ENCODE measurements at places on chromosomes 13 and 19.

GRCh38 chr19:4374498-4375163 lies 25.7 kb downstream of the SH3GL1 start:
- no peak for DNase-seq

GRCh38 chr13:21637296-21637695 lies 33.3 kb upstream of the MICU2 start:
- no peak for DNase-seq

DNA sequence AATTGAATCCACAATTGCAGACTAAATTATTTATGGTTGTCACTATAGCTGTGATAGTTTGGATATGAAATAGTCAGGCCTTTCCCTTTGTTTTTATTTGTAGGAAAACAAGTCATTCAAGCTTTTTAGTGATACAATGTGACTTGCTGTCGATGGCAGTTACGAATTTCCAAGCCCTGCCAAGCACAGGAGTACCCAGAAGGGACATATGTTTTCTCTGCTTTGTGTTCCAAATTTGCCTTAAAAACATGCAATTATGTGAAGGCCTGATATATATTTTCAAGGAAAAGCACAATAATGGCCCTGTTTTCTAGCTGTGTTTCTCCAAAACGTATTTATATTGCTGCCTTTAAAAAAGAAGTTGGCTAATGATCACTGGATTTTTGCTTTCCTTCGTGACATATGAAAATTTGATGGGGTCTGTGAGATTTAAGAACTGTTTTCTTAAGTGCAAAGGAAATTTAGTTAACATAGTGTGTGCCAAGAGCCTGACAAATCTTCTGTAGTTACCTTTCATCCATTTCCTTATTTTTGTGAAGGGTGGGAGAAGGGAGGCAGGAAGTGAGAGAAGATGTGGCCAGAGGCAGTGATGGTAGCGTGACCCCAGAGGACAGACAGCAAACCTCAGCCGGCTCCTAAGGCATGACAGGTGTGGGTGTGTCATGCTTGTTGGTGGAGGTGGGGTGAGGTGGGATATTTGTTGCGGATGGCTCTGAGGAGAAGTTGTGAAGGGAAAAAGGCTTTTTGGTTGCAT lies 79.6 kb downstream of the TEX26 start:
- no peak for DNase-seq

DNA sequence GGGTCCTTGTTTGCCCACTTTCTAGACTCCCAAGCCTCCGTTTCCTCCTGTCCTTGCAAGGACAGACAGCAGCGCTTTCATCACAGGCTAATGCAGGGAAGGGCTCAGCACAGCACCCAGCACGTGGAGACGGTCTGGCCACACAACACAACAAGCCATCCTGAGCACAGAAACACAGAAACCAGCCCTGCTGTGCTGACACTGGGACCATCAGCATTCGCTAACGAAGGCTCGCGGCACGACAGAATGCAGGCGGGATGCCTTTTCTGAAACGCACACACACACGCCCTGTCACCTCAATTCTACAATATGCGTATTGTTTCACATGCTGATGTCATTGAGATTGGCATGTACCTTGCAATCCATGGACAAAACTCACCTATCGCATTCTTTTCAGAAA lies 12.9 kb downstream of the AKT2 start:
- no peak for DNase-seq

DNA sequence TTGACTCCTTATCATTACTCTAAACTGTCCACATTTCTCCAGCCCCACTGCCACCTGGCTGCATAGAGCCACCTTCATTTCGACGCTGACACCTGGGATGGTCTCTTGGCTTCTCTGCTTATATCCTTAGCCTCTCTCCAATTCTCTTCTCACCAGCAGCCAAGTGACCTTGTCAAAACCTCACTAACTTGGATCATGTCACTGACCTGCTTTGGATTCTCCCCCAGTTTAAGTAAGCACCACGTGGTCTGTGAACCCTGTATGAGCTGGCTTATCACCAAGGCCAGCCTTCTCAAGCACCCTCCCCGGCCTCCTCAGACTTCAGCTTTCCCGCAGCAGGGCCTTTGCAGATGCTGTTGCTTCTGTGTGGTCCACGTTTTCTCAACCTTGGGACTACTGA lies 12.3 kb upstream of the GGACT start:
- no peak for DNase-seq

DNA sequence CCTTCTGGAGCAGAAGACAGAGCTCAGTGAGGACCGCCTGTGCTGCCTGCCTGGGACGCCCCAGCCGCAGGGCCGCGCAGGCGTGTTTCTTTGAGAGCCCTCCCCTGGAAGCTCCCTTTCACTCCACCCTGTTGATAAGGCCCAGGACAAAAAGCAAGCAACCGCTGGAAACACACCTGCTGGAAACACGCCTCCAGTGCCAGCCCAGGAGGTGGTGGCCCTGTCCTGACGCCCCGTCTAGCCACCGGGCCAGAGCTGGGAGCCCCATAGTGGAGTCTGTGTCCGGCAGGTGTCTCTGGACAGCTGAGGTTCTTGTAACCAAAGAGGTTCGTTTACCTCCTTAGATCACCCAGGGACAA lies 173.8 kb downstream of the KATNAL1 start:
- no peak for DNase-seq

GRCh38 chr13:30978981-30979956 lies 46.8 kb downstream of the TEX26 start:
- DNase-seq: peak; percentile 11

GRCh38 chr13:109345433-109345941 lies 440.9 kb downstream of the IRS2 start:
- DNase-seq: no peak

GRCh38 chr13:33079960-33080359 lies 63.7 kb downstream of the KL start:
- no peak for DNase-seq

DNA sequence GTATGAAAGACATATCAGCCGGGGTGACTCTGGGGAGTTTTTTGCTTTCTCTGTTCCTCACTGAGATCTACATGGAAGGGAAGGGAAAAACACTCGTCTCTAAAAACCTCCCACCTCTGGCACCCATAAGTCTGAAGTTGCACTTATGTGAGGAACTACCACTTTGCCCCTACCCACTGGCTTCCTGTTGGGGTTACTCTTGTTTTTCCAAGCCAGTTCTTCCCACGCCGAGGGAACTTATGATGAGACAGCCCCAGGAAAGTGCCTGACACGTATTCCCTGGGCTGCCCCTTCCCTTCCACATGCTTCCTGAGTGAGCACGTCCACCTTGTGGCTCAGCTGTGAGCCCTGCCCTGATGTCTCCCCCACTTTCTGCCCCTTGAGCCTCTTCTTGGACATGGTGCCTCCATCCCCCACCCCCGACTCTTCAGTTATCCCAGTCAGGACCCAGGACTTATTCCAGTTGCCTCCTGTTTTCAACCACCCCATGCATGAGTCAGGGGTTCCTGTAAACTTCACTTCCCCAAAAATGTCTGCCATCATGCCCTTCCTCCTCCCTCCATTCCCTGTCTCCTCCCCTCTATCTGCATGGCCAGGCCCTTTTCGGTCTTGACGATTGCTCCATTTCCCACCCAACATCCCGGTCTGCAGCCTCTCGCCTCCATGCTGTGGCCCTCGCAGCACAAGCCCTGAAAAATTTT lies 5.1 kb upstream of the SIGLEC7 start:
- no peak for DNase-seq

- no peak for DNase-seq
Measured at GRCh38 chr13:41645331-41645730, 188.0 kb downstream of the RGCC start.

GRCh38 chr13:101447852-101448251 lies 4.6 kb upstream of the ITGBL1 start:
- no peak for DNase-seq

DNA sequence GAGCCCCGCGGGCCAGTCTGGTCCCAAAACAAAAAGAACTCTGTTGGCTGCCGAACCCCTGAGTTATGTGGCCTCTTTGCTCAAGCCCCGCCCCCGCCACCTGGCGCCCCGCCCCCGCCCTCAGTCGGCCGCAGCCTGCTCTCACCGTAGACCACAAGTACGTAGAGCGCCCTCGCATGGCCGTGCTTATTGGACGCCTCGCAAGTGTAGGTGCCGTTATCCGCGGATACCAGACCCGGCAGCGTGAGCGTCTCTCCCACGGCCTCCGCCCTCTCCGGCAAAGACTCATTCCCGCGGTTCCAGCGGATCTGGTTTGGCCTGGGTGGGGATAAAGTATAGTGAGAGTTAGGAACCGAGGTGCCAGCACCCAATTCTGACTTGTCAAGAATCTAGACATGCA lies 5.5 kb upstream of the ZNF428 start:
- no peak for DNase-seq

DNA sequence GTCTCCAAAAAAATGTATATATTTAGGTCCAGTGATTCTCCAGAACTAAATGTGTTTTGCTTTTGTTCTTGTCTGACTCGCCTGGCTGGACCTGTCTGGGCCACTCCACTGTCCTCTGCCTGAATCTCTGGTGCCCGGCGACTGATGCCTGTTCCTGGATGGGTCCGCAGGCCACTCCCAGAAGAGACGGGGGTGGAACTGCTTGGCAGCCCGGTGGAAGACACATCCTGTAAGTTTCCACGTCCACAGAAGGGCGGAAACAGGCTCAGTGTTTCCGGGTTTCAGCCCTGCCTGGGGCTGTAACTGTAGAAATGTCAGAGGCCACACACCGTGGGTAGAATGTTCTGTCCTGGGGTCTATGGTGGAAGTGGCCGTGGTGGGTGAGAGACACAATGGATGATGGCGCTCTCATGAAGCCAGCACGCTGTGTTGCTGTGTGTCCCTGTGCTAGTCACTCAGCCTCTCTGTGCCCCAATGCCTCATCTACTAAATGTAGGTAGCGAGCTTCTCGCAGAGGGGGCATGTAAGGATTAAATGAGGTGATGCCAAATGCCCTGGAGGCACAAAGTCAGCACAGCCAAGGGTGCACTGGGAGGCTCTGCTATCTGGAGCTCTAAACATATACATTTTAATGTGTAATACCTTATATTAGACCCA lies 22.0 kb downstream of the ATCAY start:
- no peak for DNase-seq

- DNase-seq: no peak
Measured at GRCh38 chr19:52592301-52592700, 22.2 kb downstream of the ZNF701 start.

DNA sequence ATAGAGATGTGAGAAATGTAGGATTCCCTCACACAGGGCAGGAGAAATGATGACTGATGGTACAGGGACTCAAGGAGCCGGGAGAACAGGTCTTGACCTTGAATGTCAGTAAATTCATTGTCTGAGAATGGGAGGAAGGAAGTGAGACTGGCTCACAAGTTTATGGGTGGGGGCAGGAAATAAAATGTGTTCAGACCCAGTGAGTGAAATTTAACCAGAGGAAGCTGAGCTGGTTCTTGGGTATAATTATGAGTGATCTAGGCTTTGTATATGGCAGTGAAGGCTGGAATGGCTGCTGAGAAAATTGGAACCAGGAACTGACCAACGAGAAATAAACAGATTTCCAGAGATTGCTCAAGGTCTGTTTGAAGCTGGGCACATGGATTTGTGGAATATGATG lies 6.3 kb upstream of the IGSF23 start:
- DNase-seq: no peak

DNA sequence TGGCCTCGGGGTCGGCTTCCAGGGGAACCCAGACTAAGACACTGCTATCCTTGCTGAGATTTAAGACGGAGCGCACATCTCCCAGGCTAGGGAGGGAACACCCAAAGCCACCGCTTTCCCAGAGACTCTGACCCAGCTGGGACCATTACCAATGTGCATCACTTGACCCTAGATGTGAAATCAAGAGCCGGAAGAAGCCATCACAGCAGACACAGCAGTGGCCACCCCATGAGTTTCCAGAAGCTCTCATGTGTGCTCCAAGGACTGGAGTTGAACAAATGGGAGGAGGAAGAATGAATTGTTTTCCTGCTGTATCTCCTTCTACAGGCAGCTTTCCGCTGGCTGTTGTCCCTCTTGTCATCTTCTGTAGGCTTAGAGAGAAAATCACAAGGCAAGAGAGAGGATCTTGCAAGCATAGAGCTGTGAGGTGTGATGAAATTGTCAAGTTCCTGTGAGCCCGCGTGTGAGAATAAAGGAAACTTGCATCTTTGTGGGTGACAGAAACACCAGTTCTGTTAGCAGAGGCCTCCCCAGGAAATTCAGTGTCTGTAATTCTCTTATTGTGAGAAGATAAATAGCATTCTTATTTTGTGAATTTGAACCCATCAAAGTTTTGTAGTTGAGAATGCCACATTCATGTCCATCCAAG lies 711.8 kb downstream of the UQCRFS1 start:
- no peak for DNase-seq

GRCh38 chr13:31073859-31074718 lies 87.6 kb downstream of the HSPH1 start:
- no peak for DNase-seq

DNA sequence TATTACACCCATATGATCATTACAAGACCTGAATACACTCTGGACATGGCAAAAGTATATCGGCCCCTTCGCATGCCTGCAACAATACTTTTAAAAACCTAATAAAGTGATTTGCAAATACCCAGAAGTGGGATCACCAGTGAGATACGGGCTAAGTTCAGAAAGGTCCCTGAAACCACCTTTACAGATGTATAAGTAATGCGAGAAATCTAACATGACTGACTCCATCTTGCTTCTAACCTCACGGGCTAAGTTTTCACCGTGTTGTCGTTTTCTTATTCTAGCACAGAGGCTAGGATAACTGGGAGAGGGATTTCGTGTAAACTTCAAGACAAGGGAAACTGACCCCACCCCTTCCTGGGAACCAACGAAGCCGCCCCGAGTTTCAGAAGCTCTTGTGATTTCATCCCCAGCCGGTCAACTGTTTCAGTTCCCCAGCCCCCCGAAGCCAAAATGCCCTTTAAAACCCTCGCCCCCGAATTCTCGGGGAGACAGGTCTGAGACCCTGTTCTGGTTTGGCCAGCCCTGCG lies 703 bp downstream of the NEK3 start:
- peak; percentile 32 for DNase-seq

GRCh38 chr19:47417746-47418691 lies 1.3 kb downstream of the MEIS3 start:
- no peak for DNase-seq

DNA sequence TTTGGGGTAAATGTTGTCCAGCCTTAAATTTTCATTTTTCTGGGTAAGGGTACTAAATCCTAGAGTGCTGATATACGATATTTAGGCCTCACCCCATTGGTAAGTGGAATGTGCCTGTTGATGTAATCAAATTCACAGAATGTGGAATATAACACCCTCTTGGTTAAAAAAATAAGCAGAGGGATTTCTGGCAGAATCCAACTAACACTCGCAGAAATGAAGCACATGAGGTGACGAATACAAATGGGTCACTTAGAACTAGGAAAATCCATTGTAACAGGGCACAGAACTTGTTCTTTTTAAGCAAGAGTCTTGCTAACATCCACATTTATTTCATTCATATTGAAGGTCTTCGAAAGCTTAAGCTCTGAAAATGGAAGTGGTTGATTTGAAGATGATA lies 320.3 kb downstream of the SHISA2 start:
- no peak for DNase-seq

- DNase-seq: no peak
Measured at GRCh38 chr13:32208860-32209259, 106.3 kb downstream of the ZAR1L start.

GRCh38 chr13:97339019-97339987 lies 94.7 kb upstream of the RAP2A start:
- DNase-seq: no peak

- peak; percentile 52 for DNase-seq
Measured at GRCh38 chr13:30159446-30159839, 147.9 kb downstream of the KATNAL1 start.

- no peak for DNase-seq
Measured at GRCh38 chr13:112973577-112973951, 4.5 kb downstream of the MCF2L start.

Data from foreskin melanocyte (primary cell).